ENCODE measurements at places on chromosomes 7 and 10.

DNA sequence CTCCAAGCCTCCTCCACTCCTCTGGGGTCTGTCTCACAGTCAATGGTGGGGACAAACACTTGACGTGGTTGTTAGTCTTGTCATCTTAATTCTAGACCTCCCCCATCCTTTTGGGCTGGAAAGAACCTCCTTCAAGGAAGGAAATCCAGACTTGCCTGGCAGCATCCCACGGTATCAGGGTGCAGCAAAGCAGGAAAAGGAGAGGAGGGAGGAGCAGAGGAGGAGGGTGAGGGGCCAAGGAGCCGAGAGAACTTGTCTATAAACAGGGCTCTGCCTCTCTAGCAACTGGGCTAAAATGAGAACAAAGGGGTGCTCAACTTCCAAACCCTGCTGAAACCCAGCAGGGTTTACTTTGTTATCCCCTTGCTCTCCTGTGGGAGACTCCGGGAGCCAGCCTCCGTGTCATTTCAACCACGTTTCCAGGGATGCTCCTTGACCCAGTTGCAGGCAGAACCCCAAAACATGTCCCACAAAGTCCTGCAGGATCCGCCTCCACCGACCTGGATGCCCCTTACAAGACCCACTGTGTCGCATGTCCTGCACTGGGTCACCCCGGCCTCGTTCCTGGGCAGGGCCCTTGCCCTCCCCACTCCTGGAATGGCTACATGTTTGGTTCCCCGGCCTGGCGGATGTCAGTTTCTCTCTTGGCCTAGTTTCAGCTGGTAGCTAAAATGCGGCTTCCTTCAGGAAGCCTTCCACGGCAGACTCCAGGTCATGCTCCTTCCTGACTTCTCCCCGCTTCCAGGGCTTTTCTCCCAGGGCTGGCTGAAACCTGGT, 69.7 kb upstream of the MGMT start:
- DNase-seq: no peak

GRCh38 chr7:140439359-140439758, 35.5 kb downstream of the RAB19 start:
- DNase-seq: no peak

GRCh38 chr7:137633133-137633532, 213.6 kb downstream of the DGKI start:
- no peak for DNase-seq

DNA sequence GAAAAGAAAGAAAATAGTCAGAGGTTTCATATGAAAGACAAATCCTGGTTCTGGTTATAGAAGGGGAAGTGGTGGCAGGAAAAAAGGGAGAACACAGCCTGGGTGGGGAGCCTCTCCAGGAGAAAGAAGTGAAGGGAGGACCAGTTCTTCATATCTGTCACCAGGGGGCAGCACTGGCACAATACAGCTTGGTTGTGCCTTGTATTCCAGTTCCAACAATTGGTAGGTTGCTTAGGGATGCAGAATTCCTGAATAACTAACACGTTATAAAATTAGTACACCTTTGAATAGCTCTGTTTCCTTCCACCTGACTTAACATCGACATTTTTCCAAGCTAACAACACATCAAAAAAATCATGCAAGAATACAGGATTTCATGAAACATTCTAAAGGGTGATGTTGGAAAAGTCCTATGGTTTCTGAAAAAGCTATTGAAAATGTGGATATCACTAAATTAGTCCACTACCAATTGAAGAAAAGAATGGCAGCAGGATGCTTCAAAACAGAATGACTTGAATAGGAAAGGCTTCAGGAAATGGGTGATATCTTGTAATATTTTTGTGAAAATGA, 52.9 kb downstream of the CYP26A1 start:
- no peak for DNase-seq

GRCh38 chr10:57513637-57514036, 754.1 kb downstream of the IPMK start:
- DNase-seq: no peak

DNA sequence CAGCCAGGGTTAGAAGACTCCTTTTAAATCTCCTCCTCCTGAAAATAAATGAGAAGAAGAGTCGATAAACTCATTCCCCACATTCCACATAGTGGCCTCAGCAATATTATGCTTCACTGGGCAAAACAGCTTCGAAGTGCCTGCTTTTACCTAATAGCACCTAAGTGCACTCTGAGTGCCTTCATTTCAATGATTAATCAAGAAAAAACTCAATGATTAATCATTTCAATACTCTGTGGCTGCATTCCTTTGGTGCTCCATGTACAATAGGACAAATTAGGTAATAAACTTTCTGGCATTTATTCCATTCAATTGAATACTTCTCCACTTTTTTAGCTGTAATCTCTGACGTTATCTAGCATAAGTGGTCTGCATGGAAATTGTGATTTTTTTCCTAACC, 174.6 kb downstream of the CCDC71L start:
- DNase-seq: no peak

DNA sequence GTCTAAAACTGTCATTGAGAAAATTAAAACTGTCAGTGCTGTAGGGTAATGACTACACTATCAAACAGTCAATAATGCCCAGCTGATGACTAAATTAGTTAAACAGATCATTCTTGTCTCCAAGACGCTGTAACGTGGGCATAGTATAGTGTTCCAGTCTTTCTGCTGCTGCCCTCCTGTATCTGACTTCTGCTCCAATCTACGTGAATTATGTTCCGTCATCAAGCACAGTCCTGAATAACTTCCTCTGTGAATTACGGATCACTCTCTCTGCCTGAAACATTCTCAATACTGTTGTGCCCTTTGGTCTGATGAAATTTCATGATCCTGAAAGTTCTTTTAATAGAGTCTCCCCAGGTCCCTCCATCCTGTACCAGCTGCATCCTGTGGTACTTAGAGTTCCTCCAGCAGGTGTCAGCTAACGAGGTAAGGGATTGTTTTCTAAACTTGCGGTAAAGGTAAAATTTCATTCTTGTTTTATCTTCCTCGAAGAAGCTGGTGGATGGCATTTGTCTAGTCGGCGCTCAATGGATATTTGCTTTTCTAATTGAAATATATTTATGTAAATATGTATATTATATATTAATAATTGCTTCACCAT, 393.5 kb upstream of the ADARB2 start:
- DNase-seq: no peak

- DNase-seq: no peak
Observed at GRCh38 chr10:30556189-30556588, 73.4 kb downstream of the LYZL2 start.

DNA sequence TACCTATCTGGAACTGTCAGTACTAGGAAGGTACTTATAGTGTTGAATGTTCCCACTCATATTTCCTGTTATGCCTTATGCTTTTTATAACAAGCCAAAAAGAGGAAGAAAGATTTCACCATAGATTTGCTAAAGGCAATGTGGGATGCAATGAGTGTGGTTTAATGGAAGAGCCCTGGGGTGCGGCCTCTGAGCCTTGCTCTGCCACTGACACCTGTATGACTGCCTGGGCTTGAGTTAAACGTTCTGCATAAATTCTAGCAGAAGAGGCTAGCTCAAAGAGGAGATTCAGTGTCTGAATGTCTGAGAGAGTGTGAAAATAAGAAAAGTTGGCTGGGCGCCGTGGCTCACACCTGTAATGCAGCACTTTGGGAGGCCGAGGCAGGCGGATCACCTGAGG, 143.8 kb downstream of the TPST1 start:
- DNase-seq: no peak

DNA sequence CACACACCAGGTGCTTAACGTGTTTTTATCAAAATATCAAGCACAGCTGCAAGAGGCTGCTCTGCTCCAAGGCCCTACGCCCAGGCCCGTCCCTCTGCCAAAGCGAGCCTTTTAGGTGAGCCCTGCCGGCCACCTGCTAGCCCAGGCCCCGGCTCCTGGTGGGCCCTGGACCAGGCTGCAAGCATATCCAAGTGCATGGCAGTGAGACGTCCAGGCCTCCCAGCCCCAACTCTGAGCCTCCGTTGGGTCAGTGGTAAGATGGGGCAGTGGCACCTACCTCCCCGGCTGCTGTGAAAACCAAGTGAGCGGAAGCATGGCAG, 136.2 kb downstream of the LHPP start:
- DNase-seq: no peak

DNA sequence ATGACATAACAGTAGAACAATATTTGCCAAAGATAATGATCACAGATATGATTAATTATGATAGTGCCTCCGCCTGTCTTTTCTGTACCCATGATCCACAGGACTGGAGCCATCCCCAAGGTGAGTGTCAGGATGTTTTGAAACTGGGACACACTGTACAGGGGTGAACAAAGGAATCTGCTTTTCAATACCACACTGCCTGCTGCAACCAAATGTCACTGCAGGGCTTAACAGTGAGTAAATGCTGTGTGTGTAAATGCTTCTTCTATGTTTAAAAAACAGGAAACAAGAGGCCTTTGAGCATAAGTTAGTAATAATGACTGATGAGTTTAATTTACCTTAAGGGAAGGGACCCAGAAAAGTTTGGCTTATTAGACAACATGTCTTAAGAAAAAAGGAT, 65.2 kb downstream of the HBP1 start:
- DNase-seq: no peak

GRCh38 chr7:46534664-46535588, 613.9 kb upstream of the IGFBP3 start:
- DNase-seq: peak; percentile 59

- DNase-seq: no peak
Observed at GRCh38 chr10:97574374-97575126, 2.0 kb downstream of the ANKRD2 start.

- no peak for DNase-seq
Observed at GRCh38 chr10:122515022-122515424, 45.5 kb upstream of the DMBT1 start.

GRCh38 chr10:79221110-79222051, 125.9 kb upstream of the PPIF start:
- DNase-seq: peak; percentile 83

DNA sequence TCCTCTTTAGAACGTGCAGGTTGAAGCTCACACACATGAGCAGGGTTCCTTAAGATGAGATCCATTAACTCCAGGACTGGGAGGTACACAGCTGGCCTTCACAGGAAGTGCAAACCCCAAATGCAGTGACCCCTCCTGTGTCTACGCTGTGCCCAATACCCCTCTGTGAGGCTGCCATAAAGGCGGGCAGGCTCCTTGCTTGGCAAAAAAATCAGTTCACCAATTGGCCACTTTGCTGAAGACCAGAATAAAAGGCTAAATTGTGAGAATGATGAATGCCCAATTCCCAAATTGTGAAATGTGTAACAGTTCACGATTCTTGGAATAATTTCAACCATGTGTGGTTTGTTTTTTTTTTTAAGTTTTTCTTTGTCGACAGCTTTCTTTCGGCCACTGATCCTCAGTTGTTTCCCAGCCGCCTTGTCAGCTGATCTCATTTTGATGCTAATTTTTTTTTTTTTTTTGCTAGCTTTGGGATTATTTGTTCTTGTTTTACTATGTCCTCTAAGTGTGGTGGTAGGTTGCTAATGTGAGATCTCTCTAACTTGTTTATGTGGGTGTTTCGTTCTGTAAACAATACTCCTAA, 101.9 kb upstream of the PRSS58 start:
- DNase-seq: no peak

- no peak for DNase-seq
Observed at GRCh38 chr7:47574482-47575329, 7.2 kb downstream of the TNS3 start.

- DNase-seq: peak; percentile 61
Observed at GRCh38 chr7:135211179-135211945, at the start of gene WDR91. TSS of gene WDR91 (minus strand) at chr7:135211526. CDS start at chr7:135211502, 24 bp downstream.

GRCh38 chr7:70512761-70513160, 619.2 kb upstream of the GALNT17 start:
- no peak for DNase-seq

GRCh38 chr7:96591159-96591899, 118.3 kb downstream of the SEM1 start:
- DNase-seq: no peak

DNA sequence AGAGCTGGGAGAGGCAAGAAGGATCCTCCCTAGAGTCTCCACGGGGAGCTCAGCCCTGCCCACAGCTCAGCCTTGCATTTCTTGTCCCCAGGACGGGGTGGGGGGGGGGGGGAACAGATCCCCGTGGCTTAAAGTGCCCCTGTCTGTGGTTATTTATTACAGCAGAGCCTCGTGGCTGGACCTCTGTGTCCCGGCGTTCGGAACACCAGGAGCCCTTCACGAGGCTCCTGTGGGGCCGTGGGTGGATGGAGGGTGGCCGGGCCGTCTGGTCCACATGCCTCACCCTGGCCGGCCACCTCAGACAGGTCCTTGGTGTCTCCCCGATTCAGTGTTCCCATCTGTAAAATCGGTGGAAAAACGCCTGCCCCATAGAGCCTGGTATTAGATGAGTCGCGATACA, 37.9 kb downstream of the FAM20C start:
- DNase-seq: no peak

DNA sequence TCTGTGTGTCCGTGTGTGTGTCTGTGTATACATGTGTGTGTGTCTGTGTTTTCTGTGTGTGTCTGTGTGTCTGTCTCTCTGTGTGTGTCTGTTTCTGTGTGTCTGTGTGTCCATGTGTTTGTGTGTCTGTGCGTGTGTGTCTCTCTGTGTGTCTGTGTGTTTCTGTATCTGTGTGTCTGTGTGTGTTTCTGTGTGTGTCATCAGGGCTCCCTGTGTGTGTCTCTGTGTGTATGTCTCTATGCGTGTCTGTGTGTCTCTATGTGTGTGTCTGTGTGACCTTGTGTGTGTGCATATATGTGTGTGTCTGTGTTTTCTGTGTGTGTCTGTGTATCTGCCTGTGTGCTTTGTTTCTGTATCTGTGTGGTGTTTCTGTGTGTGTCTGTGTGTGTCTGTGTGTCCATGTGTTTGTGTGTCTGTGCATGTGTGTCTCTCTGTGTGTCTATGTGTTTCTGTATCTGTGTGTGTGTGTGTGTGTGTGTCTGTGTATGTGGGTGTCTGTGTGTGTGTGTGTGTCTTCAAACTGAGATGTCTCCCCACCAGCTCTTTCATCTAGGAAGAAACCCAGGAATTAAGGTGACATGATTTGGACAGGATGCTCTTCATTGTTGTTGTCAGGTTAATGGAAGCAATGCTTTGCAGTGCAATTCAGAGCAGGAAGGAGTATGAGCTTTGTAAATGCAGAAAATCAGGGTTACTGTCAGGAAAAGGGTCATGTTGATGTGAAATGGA, 20.7 kb upstream of the PPIF start:
- DNase-seq: no peak

DNA sequence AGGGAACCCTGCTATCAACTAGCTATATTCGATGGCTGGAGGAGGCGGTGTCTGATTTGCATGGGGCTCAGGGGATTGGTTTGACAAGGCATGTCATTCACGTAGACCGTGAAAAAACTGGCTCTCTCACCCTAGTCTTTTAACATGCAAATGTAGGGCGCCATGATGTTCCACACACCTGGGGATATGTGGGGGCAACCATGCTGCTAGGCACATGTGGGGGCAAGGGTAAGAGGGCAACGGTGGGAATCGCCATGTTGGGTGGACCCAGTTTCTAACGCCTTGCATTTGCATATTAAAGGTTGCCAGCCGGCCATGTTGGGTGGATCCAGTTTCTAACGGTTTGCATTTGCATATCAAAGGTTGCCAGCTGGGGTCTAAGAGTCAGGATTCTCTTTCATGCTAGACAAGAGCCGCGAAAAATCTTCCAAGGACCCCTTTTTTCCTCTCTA, 419.2 kb upstream of the NFE2L3 start:
- no peak for DNase-seq

- DNase-seq: no peak
Observed at GRCh38 chr7:26584987-26585665, 279.3 kb downstream of the SKAP2 start.

- peak; percentile 18 for DNase-seq
Observed at GRCh38 chr10:13614530-13615332, 28.0 kb downstream of the PRPF18 start.

- no peak for DNase-seq
Observed at GRCh38 chr7:158001003-158001402, 586.6 kb downstream of the PTPRN2 start.
